ENCODE measurements at places on chromosomes 4 and X.
A peak's percentile ranks its signal among the peaks of the same experiment; 100 is the strongest.

GRCh38 chrX:12974305-12974795 is 560 bp upstream of the TMSB4X start:
- DNase-seq: peak; percentile 64

GRCh38 chr4:15148691-15149090 is 146.4 kb downstream of the CPEB2 start:
- DNase-seq: no peak

DNA sequence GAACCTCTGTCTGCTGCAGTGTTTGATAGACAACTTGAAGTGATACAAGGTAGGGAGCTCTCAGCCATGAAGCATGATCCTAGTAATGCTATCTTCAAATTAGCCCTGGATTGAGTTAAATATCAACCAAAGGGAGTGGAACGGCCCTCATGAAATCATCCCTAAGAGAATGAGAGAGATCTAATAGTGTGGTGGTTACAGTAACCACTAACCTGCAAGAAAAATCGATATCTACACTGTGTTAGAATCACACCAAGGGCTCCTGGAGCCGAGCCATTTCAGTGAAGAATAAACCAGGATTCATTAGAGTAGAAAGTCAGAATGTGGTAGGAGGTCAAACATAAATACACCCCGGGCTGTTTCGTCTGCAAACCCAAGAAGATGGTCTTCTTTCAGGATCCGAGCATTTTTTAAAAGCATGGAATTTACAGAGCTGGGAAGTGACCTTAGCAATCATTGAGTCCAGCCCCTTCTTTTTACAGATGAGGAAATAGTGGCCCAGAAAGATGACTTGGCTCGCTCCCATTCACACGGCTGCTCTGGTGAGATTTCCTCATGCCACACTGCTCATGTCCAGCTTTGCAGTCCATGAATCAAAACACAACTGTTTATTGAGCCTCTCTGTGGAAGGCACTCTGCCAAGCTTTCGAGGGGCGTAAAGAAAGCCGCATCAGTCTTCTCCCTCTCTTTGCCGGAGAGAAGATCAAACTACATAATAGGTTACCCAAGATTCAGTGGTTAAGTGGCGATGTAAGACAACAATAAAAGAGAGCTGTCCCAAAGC is 5.5 kb upstream of the DCTD start:
- no peak for DNase-seq

DNA sequence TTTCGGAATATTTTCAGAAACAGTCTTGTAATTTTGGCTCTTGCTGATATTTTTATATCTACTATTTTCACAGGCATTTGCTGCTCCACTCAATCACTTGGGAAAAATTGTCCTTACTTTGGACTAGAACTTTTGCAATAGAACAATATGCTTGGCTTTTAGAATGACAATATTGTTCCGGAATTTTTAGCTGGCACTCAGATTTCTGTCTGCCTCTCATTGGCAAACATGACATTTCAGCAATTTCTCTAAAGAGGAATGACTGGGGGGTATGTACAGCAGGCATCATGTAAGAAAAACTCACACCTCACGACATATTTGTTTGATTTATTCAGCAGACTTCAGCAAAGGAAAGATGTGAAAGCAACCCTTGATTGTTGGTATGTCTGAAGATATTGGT is 243.6 kb upstream of the GPRIN3 start:
- no peak for DNase-seq

- DNase-seq: no peak
Measured at GRCh38 chr4:169099771-169100180, 89.7 kb upstream of the CBR4 start.

GRCh38 chr4:77629885-77630284 is 24.3 kb downstream of the CXCL13 start:
- DNase-seq: no peak

DNA sequence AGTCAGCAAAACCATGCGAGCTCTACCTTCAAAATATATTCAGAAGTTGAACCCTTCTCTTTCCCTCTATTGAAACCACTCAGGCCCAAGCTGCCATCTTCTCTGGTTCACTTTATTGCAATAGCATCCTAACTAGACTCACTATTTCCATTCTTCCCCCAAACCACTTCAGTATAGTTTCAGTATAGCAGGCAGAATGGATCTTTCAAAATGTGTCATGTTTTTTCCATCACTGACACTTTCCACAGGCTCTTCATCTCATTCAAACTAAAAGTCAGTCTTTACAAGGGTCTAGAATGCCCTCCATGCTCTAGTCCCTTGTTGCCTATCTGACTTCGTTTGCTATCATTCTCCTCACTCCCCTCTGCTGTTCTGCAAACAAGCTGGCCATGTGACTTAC is 274.4 kb downstream of the IDS start:
- DNase-seq: no peak

DNA sequence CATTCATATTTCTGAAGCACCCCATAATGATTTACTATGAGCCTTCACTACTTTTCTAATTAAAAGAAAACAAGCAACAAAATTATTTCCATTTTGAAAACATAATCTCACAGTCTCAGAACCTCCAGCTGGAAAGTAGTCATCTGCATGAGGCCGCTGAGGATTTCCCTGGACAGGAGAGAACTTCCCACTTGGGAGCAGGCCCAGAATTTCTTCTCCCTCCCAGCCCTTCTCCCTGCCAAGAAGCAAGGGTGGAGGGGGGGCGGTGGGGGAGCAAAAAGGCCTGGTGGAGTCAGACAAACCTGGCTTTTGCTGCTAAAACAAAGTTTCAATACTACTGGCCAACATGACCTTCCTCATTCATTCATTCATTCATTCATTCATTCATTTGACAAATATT is 167.3 kb downstream of the PJA1 start:
- DNase-seq: no peak

DNA sequence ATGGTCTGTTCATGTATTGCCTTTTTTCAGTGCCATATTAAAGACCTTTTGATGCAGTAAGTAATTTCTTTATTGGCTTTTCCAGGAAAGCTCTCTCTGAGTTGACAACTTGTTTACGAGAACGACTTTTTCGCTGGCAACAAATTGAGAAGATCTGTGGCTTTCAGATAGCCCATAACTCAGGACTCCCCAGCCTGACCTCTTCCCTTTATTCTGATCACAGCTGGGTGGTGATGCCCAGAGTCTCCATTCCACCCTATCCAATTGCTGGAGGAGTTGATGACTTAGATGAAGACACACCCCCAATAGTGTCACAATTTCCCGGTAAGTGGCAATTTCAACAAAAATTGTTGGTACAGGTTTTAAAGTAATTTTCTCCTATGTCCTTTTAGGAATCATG is 148.0 kb downstream of the STIM2 start:
- DNase-seq: no peak

DNA sequence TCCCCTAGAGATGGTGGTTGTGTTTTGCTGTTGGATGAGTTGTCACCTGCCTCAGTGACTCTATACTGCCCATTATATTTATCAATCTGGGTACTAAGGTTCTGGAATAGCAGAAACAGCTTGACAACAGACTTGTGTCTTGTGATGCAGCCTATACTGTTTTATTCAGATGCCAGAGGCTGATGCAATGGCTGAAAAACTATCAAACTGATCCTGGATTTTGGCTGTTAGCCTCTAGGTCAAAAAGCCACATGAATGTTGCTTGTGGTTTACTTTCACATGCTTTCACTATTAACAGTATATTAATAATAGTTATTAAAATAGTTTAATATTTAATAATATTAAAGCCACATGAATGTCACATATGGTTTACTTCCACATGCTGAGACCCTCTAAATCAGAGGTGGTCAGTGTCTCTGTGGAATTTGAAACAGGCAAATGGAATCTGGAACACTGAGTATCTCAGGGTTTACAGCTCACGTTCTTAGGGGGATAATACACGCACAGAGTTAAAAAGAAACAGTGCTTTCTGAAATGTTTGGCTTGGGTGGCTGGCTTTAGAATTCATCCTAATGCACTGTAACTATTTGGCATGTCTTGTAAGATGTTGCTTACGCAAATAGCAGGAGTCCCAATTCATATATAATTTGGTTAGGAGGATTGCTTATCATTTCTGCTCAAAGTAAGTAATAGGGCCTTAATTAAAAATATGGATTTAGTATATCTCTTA is 82.5 kb upstream of the LCORL start:
- DNase-seq: no peak

DNA sequence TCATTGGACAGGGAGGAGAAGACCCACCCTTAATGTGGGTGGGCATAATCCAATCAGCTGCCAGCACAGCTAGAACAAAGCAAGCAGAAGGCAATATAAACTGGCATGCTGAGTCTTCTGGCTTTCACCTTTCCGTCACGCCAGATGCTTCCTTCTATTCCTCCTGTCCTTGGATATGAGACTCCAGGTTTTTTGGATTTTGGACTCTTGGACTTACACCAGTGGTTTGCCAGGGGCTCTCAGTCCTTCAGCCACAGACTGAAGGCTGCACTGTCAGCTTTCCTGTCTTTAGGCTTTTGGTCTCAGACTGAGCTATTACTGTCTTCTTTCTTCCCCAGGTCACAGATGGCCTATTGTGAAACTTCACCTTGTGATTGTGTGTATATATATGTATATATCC is 32.2 kb upstream of the UGT2B4 start:
- DNase-seq: no peak

DNA sequence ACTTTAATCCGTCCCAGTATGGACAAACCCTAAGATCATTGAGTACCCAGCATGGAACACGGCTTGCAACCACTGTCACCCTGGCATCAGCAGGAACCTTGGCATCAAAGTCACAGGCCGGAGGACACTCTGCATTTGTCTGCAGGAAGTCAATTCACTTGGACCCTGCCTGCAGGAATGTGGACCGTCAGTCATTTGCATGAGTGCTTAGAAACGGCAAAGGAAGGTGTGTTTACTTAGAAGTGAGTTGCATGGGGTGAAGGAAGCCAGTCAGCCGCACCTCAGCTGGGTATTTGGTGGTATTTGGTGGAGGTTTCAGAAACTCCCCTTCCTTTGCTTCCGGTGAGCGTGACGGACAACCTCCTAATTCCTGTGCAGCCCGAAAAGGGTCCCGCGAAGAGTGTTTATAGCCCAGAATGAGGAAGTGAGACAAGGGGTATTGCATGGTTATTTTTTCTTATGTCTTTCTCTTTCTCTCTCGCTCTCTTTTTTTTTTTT is 15.5 kb downstream of the P2RY8 start:
- peak; percentile 74 for DNase-seq

- no peak for DNase-seq
Measured at GRCh38 chrX:151505796-151506195, 57.7 kb upstream of the PASD1 start.

- DNase-seq: peak; percentile 55
Measured at GRCh38 chrX:136028383-136028984, 43.2 kb downstream of the SLC9A6 start.

DNA sequence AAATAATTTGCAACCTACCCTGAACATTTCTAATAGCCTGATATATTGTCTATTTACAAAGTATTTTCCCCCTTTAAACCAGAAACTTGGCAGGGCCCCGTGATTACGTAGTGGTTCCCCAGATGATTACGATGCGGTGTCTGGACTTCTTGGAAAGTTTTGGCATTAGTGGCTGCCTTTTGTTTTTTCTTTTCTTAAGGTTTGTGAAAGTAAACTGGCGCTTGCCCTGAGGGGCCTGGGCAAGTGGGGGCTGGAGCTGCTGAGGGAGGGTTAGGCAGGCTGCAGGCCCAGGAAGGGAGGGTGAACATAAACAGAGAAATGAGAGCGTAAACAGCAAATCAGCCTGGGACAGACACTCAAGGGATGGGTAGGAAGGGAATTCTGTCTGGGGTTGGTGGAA is 123.6 kb upstream of the MSX1 start:
- no peak for DNase-seq

- DNase-seq: no peak
Measured at GRCh38 chr4:112199041-112199440, 32.5 kb upstream of the AP1AR start.

- no peak for DNase-seq
Measured at GRCh38 chr4:151195801-151196200, 81.2 kb upstream of the PRSS48 start.

- no peak for DNase-seq
Measured at GRCh38 chrX:7570432-7571029, 272.4 kb upstream of the VCX start.

DNA sequence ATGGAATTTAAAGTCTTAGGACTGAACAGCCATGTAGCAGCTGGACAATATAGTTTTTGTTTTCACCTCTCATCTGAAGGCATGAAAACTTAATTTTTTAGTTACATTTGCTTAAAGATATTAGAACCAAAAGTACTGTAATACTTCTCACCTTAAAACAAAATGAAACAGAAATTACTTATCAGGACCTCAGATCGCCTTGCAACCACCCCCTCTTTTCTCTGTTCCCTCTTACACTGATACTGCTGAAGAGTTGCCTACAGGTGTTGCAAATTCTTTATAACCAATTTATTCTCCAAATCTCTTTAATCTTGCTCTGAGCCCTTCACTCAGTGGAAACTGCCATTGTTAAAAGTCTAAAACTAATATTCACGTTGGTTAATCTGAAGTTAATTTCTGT is 145.0 kb downstream of the SPCS3 start:
- DNase-seq: no peak

DNA sequence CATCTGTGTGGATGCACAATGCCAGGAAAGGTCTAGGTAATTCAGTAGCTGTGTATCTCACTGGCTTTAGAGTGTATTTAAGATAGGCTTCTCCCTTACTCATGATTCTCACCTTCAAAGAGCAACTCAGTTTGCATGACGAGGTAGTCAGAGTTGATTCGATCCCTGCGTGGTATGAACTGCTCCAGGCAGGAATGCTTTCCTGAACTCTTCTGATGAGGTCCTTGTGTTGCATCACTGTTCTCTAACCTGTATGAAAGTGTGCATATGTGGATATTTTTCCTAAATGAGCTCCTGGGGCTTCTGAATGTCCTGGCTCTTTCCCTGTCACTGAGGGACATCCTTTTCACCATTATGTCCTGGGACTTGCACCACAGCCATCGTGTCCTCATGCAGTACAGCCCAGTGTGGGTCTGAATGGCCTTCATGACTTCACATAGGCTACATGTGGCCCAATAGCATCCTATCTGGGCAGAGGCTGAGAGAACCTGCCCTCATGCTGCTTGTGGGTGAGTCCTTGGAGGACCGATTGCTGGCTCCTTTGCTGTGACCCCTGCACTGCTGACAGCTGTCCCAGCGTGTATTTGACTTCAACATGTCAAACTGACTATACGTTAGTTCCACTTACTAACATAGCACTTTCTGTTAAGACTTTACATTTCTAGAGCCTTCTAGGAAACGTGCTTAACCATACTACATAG is 65.3 kb upstream of the WDR1 start:
- DNase-seq: no peak
